ENCODE measurements at places on chromosomes 1 and 21.
A peak's percentile ranks its signal among the peaks of the same experiment; 100 is the strongest.

DNA sequence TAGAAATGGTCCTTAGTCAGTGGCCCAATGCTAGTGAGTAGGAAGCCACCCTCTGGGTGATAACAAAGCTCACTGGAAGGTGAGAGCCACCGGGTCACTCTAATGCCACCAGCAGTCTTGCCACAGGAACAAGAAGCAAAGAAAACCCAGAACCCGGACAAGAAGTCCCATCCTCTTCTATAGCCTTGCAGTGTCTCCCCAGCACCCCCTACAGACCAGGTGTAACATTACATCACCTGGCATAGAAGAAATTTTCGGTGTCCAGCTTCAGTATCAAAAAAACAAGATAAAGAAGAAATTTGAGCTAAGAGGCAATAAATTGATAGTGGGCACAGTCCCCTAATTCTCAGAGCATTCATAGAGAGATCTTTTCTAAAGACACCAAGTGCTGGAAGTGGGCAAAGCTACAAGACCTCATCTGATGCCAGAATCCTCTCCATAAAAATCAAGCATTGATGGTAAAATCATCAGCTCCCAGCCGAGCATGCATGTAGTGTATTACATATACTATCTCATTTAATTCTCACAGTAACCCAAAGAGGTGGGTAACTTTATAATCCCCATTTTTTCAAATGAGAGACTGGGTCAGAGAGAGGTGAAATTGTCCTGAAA lies 491.0 kb downstream of the MATN1 start:
- no peak for DNase-seq

DNA sequence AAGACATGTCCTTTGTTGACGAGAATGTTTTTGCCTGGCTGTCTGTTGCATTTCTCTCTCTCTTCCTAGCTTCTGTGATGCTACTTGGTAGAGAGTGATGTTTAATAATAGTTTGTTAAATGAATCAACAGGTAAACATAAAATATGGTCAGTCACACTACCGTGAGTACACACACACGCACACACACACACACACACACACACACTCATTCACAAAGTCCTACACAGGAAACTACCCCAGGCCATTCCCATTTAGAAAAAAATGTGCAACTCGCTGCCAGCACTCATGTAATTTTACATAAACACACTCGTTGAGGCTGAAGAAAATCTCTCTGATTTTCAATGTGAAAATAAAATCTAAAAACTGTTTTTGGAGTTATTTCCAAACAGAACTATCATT lies 38.7 kb downstream of the RUNX1 start:
- DNase-seq = no peak

GRCh38 chr1:115059316-115059715 lies 29.7 kb downstream of the TSHB start:
- no peak for DNase-seq

DNA sequence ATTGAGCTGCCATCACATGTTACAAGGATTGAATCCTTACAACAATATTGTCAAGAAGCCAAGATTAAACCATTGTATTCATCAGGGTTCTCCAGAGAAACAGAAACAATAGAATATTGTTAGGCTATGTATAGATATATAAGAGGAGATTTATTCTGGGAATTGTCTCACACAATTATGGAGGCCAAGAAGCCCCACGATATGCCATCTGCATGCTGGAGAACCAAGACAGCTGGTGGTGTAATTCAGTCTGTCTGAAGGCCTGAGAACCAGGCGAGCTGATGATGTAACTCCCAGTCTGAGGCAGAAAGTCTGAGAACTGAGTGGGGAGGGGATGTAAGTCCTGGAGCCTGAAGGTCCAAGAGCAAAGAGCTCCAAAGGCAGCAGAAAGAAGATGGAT lies 14.5 kb upstream of the TTF2 start:
- DNase-seq = no peak

DNA sequence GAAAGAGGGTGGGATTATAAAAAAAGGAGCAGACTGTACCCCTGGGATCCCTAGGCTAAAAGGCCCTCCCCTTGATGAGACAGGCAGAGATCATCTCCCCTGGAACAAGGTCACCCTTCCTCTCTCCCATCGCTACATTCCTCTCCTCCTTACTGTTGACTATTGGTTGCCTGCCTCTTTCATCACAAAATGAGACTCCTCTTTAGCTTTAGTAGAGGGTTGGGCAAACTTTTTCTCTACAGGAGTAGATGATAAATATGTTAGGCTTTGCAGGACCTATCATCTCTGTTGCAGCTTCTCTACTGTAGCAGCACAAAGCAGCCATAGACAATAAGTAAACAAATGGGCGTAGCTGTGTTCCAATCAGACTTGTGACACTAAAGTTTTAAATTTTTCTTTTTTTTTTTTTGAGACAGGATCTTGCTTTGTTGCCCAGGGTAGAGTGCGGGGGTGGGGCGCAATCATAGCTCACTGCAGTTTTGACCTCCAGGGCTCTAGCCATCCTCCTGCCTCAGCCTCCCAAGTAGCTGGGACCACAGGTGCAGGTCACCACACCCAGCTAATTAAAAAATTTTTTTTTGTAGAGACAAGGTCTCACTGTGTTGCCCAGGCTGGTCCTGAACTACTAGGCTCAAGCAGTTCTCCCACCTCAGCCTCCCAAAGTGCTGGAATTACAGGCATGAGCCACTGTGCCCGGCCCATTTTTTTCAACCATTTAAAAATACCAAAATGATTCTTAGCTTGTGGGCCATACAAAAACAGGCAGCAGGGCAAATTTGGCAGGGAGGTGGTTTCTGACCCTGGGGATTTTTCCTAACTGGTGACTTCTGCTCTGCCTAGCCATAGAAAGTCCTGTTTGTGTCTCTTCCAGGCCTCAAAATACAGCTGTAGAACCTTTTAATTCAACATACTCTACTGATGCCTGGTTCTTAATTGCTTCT lies 15.1 kb downstream of the MCL1 start:
- DNase-seq = no peak

DNA sequence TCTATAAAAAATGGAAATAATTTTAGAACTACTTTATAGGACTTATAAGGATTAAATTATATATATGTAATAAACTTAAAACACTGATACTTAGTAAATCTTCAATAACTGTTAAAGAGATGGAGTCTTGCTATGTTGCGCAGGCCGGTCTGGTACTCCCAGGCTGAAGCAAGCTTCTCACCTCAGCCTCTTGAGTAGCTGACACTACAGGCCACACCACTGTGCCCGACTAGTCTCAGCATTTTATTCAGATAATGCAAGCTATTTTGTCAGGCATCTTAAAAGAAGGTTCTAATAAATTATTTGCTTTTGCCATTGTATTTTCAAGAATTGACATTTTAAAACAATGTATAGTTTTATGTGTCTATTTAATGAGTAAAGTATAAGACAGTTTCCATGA lies 20.8 kb downstream of the CNST start:
- DNase-seq = no peak

GRCh38 chr1:164611754-164612642 lies 53.0 kb downstream of the PBX1 start:
- DNase-seq = peak; percentile 72
